ENCODE measurements at places on chromosomes 4 and X.

DNA sequence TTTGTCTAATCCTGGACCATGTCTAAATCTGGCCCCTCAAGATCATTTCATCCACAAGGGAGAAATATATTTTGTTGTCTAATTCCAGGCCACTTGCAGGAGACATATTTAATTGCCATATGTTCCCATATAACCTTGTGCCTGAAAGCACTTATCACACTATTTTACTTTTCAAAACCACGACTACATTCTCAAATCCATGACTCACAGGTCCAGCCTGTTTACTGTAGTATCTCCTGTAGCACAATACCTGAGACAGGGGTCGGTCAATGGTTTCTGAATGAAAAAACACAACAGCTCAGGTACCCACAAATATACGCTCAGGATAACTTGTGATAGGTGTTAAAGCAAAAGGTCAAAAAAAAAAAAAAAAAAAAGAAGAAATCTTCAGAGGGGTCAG is 60.9 kb downstream of the SEC24D start:
- DNase-seq: no peak

- DNase-seq: no peak
Observed at GRCh38 chr4:66852843-66853242, 692.5 kb downstream of the CENPC start.

DNA sequence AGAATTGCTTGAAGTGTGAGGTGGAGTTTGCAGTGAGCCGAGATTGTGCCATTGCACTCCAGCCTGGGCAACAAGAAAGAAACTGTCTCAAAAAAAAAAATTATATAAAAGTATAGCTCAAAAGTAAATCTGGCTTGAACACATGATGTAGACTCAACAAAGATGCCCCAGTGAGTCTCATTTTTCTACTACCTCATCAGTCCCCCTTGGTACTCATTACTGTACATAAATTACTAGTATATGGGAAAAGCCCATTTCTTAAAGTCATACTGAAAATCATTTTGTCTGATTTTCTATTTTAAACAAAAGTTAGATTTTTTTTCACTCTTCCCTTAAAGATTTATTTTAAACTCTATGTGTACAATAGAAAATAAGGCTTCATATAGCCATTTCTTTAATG is 39.2 kb downstream of the FAM241A start:
- no peak for DNase-seq

- DNase-seq: no peak
Observed at GRCh38 chr4:63296773-63297172, 1112.5 kb downstream of the TECRL start.

DNA sequence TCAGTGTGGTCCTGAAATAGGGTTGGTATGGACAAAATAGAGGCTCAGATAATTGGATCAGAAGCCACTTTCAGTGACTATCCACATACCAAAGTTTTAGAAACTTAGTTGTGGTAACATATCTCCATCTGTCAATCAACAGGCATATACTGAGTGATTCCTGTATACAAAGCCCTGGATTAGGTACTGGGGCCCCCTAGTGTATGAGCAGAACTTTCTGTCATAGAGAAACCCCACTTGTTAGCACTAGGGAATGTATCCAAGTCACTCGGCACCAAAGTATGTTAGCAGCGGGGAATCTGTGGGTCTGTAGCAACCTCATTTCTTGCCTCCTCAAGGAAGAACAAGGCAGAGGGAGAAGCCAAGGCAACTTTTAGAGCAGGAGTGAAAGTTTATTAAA is 50.7 kb downstream of the MAP7D3 start:
- no peak for DNase-seq

GRCh38 chr4:2932321-2932950 is 30.8 kb downstream of the NOP14 start:
- no peak for DNase-seq

- no peak for DNase-seq
Observed at GRCh38 chr4:86250619-86251018, 109.2 kb downstream of the MAPK10 start.

GRCh38 chr4:124943145-124943889 is 230.8 kb upstream of the ANKRD50 start:
- no peak for DNase-seq

- DNase-seq: no peak
Observed at GRCh38 chrX:41684138-41684537, 4.6 kb upstream of the GPR34 start.

DNA sequence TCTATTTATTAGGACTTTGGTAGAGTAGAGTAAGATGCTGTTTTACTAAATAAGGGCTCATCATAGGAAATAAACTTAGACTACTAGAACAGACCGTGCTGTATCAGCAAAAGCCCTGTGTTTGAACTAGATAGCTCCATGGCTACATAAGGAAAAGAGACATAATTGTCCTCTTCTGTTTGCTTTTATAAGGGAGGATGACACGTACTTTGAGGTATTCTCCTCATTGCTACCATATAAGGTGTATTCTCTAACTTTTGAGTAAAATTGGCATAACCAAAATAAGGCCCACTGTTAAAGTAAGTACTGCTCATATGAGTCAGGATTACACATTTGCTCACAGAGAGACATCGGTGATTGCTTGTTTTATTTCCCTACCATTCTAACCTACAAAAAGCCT is 64.3 kb downstream of the PDLIM5 start:
- no peak for DNase-seq

Measured in right renal pelvis (tissue), 4 donors.